Kidney glomerular epithelial cell (primary cell): ENCODE measurements at places on chromosomes 4 and X.
A peak's percentile ranks its signal among the peaks of the same experiment; 100 is the strongest.

DNA sequence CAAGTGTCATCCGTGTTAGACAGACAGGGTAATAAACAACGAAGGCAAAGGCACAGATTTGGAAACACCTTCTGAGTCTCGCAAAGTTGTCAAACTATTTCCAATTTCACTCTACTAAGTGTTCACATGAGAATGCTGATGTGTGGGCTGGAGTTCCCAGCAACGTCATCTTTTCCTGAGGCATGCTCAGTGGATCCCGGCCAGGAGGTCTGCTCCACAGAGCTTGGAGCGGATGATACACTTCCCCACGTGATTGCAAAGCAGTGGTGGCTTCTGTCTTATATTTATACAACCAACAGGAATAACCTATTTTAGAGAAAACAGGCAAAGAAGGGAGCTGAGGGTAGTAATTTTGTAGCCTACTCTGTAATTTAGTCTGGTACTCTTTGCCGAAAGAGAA is 40.1 kb upstream of the PDK3 start:
- DNase-seq: peak; percentile 9

- no peak for DNase-seq
Measured at GRCh38 chrX:78316265-78316664, 11.1 kb downstream of the CYSLTR1 start.

DNA sequence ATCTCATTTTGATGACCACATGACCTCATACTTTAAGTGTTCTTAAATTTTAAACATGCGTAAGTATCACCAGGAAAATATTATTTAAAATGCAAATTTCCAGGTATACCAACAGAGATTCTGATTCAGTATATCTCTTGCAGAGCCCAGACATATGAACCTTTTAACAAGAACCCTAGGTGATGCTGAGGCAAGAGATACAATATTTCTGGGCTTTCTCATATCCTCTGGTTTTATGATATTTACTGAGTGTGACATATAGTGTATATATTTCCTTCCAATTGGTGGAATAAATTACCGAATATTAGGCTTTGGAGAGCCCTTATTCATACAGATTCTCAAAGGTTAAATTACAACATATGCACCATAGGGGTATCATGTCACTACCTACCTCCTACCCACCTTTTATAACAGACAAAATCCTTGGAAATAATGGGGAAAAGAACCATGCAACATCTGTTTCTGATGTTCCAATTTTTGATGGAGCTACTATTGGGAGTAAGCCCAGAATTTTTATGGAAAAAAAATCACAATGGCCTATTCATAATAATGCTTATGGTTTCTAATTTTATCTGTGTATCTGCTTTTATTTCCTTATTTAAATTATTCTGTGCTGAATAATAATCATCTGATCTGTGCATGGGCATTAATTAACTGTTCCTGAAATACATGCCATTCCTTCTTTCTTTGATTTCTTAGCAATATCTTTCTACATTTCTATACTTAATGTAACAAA is 27.1 kb downstream of the KCTD8 start:
- no peak for DNase-seq

- peak; percentile 2 for DNase-seq
Measured at GRCh38 chrX:155966876-155967275, 30.6 kb upstream of the IL9R start.

DNA sequence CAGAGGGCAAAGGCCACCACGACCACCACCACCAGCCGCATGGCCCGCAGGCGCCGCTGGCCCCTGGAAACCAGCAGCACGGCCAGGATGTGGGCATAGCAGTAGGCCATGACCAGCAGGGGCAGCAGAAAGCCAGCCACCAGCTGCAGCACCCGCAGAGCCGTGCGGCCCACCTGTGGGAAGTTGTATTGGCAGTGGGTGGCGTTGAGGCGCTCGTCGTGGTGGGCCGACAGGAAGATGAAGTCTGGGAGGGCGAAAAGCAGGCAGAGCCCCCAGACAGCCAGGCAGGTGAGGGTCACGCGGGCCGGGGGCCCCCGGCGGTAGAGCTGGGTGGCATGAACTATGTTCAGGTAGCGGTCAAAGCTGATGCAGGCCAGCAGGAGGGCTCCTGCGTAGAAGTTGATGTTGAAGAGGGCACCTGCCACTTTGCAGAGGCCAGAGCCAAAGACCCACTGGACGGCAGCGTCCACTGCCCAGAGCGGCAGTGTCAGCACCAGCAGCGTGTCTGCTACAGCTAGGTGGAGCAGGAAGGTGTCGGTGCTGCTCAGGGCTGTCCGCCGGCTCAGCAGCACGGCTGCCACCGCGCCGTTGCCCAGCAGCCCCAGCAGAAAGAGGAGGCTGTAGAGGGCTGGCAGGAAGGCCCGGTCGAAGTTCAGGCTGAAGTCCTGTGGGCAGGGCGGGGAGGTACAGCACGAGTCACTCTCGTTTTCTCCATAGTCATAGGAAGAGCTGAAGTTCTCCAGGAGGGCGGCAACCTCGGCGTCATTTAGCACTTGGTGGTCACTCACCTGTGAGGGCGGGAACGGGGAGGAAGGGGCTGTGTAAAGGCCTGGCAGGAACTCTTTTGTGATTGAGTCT is 1.4 kb downstream of the CXCR3 start:
- no peak for DNase-seq

- DNase-seq: no peak
Measured at GRCh38 chr4:39227906-39228305, 45.6 kb downstream of the WDR19 start.

GRCh38 chrX:138691186-138691585 is 20.3 kb downstream of the FGF13 start:
- no peak for DNase-seq

DNA sequence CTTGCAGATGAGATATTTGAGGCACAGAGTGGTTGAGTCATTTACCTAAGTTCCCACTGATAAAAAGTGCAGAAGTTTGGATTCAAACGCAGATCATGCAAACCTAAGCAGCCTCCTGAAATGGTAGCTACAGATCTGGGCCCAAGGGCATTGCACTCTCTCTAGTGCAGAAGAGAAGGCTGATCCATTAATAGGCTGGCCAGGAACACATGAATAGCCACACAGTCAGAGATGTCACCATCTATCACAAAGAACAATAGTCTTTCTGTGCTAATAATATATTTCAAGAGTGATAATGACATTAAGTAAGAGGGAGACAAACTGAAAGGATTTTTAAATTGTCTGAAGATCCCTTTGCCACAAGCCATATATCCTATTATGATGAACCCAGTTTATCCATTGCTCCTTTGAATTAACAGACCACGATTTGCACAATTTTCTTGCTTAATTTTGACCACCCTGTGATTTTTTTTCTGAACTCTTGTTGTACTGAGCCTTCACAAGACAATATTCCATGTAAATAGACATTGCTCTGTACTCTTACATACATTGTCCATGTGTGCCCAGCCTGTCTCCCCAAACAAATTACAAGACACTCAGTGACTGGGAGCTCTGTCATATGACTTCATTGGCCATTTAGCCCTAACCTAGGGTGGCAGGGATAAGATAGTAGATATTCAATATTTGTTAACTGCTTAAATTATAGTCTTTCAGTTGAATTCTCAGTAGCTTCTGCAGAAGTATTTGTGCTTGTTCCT is 112.4 kb upstream of the RBPJ start:
- no peak for DNase-seq

DNA sequence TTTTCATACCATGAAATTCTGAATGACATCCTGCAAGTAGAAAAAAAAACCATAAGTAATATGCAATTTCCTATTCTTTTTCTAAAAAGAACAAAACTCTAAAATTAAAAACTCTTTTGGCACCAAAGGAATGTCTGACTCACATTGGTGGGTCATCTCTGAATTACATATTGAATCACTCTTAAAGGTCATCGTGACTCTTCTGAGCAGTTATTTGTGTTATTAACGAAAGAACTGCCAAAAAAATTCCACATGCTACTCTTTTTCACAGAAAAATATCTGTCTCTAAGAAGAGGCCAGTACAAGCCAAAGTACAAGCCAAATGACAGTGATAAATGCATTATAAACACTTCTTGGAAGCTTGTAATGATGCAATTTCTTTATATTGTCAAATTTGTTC is 282.2 kb downstream of the GUCY2F start:
- no peak for DNase-seq

GRCh38 chr4:5865896-5866599 is 26.8 kb downstream of the CRMP1 start:
- no peak for DNase-seq
